ENCODE measurements at places on chromosomes 1 and 21.

DNA sequence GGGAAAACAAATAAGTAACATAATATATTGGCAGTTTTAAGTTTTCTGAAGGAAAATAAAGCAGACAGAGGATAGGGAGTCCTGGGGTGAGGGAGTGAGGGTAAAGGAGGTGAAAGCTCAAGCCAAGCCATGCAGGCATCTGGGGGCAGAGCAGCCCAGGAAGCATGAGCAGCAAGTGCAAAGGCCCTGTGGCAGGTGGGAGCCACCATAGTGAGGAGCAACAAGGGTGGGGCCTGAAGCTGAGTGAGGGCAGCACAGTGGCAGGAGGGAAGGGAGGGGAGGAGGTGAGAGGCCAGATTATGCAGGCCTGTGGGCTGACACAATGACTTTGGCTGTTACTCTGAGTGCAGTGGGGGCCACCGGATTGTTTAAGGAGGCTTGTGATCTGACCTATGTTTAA, 138.8 kb upstream of the TNR start:
- DNase-seq = no peak

- DNase-seq = no peak
Measured at GRCh38 chr1:91751275-91751674, 134.7 kb downstream of the TGFBR3 start.

DNA sequence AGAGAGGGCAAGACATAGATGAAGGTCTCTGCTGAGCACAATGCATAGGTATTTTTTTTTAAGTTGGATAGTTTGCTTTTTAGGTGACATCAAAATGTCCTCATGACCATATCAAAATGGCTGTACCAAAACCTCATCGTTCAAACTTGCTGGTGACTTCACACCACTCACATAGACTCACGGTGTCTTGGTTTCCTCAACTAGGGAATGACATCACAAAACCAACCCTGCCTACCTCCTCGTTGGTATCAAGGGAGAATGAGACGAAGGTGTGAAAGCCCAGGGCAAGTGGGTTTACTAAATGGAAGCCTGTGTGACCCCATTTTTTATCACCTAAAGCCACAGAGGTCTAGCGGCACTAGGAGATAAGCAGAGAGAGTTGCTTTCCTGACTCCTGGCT, 1.6 kb downstream of the PIGR start:
- DNase-seq = no peak

DNA sequence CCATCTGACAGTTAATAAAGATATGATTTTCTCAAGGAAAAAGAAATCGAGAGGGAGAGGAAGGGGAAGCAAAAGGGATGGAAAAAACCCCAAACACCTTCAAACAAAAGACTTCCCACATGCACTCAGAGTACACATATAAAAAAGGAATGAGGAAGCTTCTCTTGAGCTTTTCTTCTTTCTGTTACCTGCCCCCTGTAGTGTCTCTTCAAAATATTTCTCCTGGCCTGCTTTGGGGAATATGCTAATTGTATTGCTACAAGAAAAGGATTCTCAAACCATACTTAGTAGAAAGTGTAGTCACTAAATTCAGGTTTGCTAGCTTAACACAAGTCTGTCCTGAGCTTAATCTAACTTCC, 58.7 kb downstream of the KIF14 start:
- no peak for DNase-seq

DNA sequence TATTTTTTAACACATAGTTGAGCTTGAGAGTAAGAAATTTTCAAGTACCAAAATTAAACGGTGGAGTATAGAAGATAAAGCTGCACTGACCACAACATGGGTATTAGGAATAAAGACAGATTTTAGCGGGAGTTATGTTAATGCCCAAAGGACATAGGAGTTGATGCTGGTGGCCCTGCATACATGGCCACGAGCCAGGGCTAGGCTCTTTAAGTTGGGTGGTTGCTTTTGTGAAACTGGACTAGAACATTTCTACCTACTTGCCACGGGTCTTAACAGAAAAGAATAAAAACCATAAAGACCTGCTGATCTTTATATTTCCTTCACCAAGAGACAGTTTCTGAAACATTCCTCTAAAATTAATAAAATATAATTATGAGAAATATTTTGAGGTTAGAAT, 14.9 kb downstream of the EDEM3 start:
- no peak for DNase-seq

GRCh38 chr1:10450156-10450814, 454 bp downstream of the CORT start:
- no peak for DNase-seq

GRCh38 chr1:215526147-215526845, 40.8 kb upstream of the KCTD3 start:
- peak; percentile 16 for DNase-seq

DNA sequence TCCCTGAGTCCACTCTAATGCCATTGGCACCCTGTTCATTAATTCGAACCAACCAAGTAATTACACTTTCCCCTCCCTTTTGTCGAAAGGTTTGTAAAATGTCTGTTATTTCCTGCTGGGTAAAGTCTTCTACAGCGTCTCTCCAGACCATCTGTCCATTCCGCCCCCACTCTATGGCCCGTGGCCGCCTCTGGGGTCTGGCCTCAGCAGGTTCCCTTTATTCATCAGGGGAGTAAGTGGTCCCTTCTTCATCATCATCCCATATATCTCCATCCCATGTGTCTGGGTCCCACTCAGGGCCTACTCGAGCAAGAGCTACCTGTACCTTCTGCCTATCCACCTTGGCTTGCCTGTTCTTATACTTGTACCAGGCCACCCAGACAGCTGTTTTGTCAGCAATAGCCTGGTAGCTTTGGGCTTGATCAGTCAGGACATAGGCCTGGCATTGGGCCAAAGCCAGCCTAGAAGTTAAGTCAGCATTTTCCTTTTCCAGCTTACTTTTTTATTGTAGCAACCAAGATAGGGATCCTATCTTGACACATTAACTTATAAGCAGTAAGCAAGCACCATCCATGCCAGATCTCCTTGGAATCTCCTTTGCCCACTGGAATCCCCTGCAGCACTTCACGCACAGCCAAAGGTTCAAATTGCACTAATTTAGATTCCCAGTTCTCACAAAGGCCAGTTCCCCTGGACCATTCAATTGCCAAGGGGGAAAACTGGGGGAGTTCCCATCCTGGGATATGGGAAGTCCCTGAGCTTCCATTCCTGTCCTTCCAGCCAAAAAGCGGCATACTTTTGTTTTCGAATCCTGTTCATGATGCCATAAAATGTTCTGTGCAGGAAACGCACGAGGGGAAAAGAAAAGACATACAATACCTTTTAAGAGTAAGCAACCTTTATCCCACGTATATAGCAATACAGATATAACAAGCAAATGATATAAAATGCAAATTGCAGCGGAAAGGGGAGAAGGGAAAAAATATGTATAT, 6.6 kb upstream of the STUM start:
- no peak for DNase-seq

DNA sequence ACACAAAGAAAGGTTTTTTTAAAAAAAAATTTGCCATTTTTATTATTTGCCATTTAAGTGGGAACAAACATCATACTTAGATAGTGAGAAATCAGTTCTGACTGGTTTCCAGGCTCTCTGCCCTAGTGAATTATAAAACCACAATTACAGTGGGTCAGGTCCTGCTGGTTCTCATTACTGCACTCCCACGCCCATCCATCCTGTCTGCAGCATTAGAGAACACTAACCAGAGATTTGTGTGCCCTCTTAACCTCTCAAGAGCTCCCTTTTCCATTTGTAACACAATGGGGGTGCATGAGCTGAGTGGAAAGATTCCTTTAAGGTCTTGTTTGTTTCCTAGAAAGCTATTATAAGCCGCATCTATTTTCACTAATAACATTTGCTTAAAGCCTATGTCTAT, 489.3 kb downstream of the AMY1C start:
- no peak for DNase-seq

DNA sequence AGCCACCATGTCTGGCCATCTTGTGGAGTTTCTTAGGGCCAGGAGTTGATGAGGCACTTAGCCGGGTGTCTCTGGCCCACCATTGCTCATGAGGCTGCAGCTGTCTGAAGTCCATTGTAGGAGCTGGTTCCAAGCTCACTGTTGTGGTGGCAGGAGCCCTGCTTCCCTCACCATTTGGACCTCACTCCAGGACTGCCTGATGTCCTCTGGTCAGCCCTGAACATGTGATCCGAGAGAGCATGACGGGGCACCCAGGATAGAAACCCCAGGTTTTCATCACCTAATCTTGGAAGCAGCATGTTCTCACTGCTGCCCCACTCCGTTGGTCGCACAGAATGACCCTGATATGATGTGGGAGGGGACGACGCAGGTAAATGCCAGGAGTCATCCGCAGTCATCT, 56.2 kb upstream of the FAM3B start:
- no peak for DNase-seq

DNA sequence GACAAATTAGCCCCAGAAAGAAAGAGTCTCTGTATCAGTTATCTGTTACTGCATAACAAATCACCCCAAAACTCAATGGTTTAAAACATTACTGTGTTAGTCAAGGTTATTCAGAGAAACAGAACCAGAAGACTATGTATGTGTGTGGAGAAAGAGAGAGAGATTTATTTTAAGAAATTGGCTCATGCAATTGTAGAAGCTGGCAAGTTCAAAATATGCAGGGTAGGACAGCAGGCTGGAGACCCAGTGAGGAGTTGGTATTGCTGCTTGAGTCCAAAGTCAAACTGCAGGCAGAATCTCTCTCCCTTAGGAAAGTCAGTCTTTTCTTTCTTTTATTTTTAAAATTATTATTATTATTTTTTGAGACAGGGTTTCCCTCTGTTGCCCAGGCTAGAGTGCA, 50.2 kb upstream of the TNR start:
- no peak for DNase-seq

- no peak for DNase-seq
Measured at GRCh38 chr1:4838231-4838630, 183.8 kb downstream of the AJAP1 start.

- DNase-seq = no peak
Measured at GRCh38 chr21:46661211-46661625, 25.7 kb downstream of the PRMT2 start.

- DNase-seq = peak; percentile 82
Measured at GRCh38 chr21:42233067-42233961, 14.4 kb downstream of the ABCG1 start.

GRCh38 chr1:58979677-58980076, 195.8 kb upstream of the JUN start:
- DNase-seq = no peak

- no peak for DNase-seq
Measured at GRCh38 chr1:20308569-20308968, 17.9 kb downstream of the VWA5B1 start.

GRCh38 chr1:77834771-77835334, 53.6 kb upstream of the NEXN start:
- DNase-seq = no peak

- no peak for DNase-seq
Measured at GRCh38 chr1:237772009-237772408, 118.7 kb downstream of the ZP4 start.

DNA sequence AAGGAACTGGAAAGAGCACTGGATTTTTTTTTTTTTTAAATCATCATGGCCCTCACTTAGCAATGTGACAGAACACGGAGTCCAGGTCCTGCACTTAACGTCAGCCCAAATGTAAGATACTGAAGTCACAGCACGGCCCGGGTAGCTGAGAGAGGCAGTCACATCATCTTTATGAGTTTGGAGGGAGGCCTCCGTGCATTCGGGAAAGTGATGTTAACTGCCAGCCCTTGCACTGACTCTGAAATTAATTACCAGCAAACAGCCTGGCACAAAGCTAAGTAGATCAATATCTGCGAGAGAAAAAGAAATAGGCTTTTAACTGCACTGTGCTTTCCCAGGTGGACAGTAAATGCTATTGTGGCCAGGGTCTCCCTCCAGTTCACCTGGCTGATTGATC, 109.5 kb upstream of the ADAR start:
- no peak for DNase-seq

GRCh38 chr21:38267136-38267755, 10.5 kb downstream of the KCNJ15 start:
- DNase-seq = no peak

DNA sequence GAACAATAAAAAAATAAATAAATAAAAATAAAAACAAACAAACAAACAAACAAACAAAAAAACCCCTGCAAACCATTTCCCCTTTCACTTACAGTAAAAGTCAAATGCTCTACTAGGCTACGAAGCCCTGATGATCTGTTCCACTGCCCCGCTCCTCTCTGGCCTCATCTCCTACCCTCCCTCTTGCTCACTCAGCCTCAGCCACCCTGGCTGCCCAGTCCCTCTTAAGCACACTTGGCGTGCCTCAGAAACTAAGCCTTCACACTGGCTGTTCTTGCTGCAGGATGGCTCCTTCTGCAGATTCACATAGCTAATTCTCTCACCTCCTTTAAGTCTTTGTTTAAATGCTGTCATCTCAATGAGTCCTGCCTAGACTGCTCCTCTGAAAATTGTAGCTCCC, 30.8 kb upstream of the UHMK1 start:
- DNase-seq = no peak

GRCh38 chr1:37673920-37674319, 18.4 kb upstream of the CDCA8 start:
- DNase-seq = no peak

GRCh38 chr1:11598461-11598860, 55.8 kb downstream of the FBXO2 start:
- no peak for DNase-seq

GRCh38 chr21:42388740-42389448, 7.0 kb downstream of the TMPRSS3 start:
- DNase-seq = no peak

DNA sequence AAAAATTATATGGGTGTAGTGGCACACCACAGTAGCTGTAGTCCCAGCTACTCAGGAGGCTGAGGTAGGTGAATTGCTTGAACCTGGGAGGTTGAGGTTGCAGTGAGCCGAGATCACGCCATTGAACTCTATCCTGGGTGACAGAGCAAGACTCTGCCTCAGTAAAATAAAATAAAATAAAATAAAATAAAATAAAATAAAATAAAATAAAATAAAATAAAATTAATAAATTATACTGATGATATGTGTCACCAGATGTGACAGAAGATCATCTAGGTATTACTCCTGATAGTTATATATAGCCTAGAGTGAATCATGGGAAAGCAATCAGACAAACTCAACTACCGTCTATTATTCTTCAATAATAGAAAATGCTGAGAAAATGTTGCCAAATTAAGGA, 972.5 kb downstream of the MRPL39 start:
- no peak for DNase-seq

- DNase-seq = no peak
Measured at GRCh38 chr1:172801771-172802322, 142.9 kb downstream of the FASLG start.

- DNase-seq = no peak
Measured at GRCh38 chr1:1567891-1568291, 6.8 kb downstream of the SSU72 start.

- no peak for DNase-seq
Measured at GRCh38 chr1:117362986-117363385, 4.3 kb upstream of the MAN1A2 start.

GRCh38 chr21:25563361-25564116, 43.7 kb downstream of the MRPL39 start:
- peak; percentile 87 for DNase-seq
